ENCODE measurements at places on chromosomes 7 and 10.

DNA sequence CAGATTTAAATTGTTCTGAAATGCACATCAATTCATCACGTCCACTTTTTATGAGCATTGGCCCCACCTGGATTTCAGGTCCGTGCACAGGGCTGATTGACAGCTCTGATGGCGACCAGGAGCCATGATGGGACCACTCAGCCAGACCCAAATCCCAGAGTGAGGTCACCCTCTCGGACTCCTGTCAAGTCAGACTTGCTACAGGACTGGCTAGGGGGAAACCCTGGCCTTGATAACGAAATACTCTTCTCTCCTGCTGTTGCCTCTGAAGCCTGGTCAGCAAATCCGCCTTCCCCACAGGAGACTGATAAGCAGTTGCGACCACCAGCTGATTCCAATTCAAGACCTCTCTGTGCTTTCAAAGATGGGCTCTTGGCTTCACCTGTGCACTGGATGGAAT lies 76.4 kb downstream of the CARD11 start:
- no peak for DNase-seq

GRCh38 chr10:34364253-34365037 lies 450.7 kb downstream of the PARD3 start:
- DNase-seq: no peak

DNA sequence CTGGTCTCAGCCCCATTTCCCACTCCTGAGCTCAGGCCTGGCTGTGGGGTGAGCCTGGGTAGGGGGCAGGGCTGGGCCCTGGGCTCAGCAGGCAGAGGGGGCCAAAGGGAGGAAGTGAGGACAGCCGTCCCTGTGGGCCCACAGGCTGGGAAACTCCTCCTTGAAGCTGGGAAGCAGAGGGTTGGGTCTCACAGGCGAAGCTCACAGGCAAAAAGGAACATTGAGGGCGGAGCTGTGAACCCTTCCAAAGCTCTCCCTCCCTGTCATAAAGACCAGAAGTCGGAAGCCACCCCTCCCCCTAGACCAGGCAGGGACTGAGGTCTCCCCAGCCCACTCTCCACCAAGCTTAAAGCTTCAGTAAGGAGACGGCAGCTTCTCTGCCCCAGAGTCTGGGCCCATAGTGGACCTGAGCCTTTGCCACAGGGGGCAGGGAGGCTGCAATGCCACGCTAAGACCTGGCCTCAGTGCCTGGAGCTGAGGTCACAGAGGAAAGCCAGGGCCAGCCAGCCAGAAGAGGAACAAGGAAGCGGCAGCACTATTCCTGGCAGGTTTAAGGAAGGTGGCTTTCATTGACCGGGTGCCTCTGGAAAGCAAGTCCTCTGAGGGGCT lies 1.0 kb upstream of the KCP start:
- no peak for DNase-seq

- DNase-seq: no peak
Measured at GRCh38 chr10:69232736-69233480, 12.8 kb downstream of the HKDC1 start.

GRCh38 chr7:147586526-147586925 lies 1004.0 kb upstream of the C7orf33 start:
- no peak for DNase-seq

- DNase-seq: no peak
Measured at GRCh38 chr10:70584909-70585544, 17.5 kb downstream of the PRF1 start.

DNA sequence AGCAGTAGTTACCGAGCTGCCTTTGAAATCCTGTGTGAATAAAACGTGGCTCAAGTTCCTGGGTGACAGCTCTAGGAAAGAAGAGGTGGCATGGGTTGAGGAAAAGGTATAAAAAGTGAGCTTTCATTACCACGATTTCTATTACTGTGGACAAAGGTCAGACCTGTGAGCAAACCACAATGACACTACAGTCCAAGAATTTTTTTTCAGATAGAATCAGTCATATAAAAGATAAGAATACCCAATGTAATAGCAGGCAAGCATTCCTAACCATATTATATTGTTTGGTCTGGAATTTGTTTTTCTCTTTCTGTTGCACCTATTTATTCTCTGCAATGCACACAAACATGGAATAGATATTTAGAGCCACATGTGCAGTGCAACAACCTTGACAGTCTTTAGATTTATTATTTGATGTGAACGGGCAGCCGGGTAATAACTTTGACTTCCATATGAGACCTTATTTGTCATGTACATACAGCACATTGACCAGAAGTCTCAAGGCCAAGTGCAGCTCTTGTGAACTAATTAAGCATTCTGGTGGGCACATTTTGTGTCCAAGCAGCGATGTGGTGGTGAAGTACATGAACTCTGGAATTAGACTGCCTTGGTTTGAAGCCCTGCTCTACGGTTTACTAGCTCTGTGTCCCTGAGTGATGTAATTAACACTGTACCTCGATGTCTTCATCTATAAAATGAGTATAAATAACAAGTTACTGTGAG lies 156.8 kb downstream of the NRCAM start:
- DNase-seq: no peak

DNA sequence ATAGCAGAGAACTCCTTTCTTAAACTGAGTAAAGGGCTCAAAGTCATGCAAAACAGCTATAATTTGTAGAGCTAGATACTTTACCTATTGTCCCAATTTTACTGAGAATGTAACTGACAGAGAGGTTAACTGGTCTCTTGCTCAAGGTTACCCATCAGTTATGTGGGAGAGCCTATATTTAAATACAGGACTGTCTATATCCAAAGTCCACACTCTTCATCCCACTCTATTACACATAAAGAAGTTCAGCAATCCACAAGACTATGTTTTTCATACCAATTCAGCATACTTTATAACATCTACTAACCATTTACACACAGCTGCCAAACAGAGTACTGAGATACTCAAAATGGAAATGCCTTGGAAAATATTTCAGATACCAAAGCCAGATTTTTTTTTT lies 100.2 kb downstream of the MICU1 start:
- DNase-seq: no peak

DNA sequence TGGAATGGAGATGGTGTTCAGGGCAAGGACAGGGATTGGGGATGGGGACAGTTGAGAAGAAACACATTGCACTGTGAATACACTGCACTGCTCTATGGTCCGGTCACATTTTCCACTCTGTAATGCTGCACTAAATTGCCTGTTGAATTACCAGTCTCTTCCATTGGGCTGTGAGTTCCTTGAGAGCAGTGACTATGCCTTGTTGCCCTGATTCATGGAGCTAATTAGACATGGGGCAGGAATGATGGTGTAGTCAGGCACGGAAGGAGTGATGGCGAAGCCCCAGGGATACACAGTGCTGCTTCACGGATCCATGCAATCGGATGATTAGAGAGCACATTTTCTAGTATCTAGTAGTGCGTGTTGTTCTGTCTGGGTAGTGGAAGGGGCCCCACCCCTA lies 25.4 kb upstream of the GPAM start:
- DNase-seq: no peak

DNA sequence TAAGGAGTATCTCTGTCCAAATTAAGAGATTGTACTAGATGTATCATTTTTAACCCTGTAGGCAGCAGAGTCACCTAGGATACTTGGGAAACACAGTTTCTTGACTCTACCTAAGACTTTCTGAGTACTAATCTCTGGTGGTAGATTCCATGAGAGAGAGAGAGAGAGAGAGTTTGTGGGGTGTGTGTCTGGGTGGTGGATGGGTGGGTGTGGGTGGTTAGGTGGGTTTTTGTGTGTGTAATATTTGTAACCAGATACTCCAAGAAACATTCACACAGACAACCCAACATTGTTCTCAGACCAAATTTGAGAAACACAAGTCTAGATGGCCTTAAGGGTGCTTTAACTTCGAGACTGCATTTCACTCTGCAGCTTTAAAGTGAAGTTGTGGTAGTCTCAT lies 215.2 kb downstream of the PRKG1 start:
- no peak for DNase-seq

- no peak for DNase-seq
Measured at GRCh38 chr7:151138153-151138851, 29.2 kb downstream of the GBX1 start.

GRCh38 chr7:108171164-108171563 lies 41.0 kb upstream of the LAMB4 start:
- DNase-seq: no peak

DNA sequence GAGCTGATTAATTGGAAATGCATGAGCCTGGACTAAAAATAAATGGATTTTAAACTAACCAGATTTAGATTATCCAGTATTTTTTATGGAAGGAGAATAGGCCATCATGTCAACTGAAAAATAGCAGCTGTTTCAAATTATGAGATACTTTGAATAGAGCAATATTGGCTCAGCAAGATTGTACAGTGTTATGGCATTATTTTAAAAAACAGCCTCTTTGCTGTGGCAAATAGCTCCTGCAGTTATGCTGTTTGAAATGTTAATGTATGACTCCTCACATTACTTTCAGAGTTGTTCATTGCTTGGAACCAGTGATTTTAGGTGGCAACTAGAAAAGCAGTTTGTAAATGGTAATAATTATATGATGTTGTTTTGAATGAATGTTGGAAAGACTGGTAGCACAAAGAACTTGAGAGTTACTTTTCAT lies 244.5 kb downstream of the KIAA1217 start:
- DNase-seq: no peak

GRCh38 chr10:110093722-110094121 lies 85.9 kb downstream of the ADD3 start:
- no peak for DNase-seq

- no peak for DNase-seq
Measured at GRCh38 chr10:43076876-43077420, at the start of gene RET. RET (plus strand) TSS chr10:43077069; CDS start chr10:43077259, 190 bp downstream.

GRCh38 chr7:112869111-112869774 lies 79.0 kb upstream of the TMEM168 start:
- DNase-seq: no peak

GRCh38 chr10:15168291-15168785 lies at the start of gene NMT2:
NMT2 (minus strand) TSS chr10:15168693; CDS start chr10:15168612, 81 bp downstream.
- DNase-seq: no peak

DNA sequence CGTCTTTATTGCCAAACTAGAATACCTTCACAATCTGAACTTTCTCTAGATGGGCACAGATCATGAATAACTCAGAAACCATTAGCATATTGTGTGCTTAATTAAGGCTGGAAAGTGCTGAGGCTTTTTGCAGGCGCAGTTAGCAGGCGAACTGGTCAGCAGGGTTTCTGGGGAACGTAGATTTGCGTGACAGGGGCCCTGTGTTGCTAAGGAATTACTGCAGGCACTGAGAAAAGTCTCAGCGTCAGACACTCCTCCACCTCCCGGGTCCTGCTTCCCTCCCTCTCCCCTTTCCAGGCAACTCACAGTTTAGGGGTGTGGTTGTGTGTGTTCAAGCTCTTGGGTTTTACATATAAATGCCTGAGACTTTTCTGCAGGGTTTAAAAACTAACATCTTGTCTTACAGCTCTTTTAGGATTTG lies 2.2 kb downstream of the MAP3K8 start:
- DNase-seq: peak; percentile 43

DNA sequence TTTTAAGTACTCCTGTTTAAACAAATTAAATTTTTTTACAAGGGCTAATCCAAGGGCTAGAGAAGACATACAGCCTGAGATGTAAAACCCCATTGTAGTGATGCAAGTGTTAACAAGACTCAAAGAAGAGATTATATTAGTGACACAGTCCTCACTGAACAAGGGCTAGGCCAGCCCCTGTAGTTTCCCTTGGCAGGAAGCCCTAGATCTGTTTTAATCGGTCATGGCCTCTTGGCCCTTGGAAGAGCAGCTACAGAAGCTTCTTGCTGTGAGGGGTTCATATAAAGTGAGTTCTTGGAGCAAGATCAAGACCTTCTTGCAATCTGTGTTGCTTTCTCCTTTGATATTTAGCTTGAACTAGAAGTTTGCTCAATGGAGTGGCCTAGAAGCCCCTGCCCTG lies 1339.4 kb downstream of the XPNPEP1 start:
- DNase-seq: no peak

- no peak for DNase-seq
Measured at GRCh38 chr7:100914208-100914878, 18.7 kb upstream of the ACHE start.

GRCh38 chr7:20796500-20796899 lies 9.8 kb upstream of the SP8 start:
- no peak for DNase-seq

- no peak for DNase-seq
Measured at GRCh38 chr7:20199015-20199737, 18.0 kb downstream of the MACC1 start.

DNA sequence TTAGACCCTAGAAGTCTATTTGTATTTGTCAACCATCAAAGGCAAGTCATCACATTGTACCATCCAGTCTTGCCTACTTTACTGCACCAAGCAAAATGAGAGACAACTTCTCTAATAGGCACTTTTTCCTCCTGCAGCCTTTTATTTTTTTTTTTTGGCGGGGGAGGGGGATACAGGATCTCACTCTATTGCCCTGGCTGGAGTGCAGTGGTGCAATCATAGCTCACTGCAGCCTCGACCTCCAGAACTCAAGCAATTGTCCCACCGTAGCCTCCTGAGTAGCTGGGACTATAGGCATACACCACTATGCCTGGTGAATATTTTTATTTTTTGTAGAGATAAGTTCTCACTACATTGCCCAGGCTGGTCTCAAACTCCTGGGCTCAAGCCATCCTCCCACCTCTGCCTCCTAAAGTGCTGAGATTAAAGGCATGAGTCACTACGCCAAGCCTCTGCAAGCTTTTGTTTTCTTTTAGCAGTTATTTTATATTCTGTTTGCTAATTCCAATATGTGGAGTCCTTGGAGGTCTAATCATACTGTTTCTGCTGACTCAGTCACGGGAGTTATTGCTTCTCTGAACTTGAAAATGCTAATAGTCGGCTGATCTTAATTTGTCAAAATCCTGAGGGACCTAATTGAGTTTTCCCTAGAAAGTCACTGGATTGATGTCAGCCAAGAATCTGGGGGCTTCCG lies 14.2 kb downstream of the KPNA7 start:
- no peak for DNase-seq

- DNase-seq: no peak
Measured at GRCh38 chr10:121392657-121393056, 205.6 kb downstream of the FGFR2 start.

- no peak for DNase-seq
Measured at GRCh38 chr7:142248-142941, 50.0 kb upstream of the FAM20C start.

GRCh38 chr7:1192171-1192676 lies 32.2 kb upstream of the ZFAND2A start:
- DNase-seq: no peak

- DNase-seq: no peak
Measured at GRCh38 chr10:82924711-82925110, 1049.7 kb downstream of the NRG3 start.

DNA sequence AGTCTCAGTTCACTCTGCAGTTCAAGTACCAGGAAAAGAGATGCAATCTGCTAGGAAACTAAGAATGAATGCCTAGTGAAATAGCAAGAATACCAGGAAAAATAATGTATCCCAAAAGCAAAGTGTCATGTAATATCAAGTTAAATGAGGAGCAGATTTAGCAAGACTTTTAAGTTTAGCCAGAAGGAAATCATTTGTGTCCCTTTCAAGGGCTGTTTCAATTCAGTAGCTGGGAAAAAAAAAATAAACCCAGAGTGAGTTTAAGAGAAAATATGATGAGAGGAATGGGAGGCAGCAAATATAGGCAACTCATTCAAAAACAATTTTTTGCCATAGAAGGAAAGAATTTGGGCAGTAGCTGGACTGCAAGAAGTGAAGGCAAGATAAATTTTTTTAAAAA lies 135.8 kb downstream of the DGKB start:
- no peak for DNase-seq

- no peak for DNase-seq
Measured at GRCh38 chr10:130045801-130046321, 64.8 kb downstream of the C10orf143 start.

All from hippocampal formation (tissue), 2 donors.